Trophoblast cell (in vitro differentiated cells and primary cell): ENCODE measurements at places on chromosomes 4 and X.

DNA sequence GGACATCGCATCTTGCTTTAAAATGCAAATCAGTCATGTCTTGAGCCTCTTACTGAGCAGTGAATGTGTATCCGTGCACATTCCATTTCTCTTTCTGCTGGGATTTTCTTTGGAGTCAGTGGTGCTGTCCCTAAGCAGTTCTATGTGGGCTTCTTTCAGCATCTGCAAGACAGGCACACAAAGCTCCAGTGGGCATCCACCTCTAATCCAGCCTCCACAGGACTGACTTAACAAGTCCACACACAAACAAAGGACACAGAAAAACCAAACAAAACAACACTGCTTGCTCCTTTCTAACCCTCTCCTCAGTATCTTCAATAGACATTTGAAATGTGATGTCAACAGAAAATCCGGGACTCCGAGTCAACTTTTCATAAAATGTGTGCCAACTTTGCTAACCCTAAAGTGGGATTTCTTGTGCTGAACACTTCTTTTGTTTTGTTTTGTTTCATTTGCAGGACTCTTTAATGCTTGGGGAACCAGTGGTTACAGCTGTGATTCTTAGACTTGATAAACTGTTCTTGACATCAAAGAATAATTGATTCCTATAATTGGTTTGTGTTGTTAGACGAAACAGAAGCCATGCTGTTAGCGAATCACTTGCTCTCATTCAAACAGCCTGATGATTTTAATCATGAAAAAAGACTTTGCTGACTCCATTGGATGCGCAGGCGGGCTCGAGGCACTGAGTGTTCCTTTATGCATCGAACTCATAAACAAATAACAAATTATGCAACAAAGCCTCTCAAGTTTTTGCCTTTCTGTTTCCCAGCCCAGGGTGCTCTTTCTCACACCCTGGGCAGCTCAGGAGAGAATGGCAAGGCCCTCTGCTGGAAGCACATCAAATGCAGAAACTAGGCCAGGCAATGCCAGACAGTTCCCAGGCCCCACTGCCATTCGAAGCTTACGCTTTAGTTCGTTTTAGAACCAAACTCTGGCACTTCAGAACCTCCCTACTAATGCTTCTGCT lies 20.1 kb downstream of the ETNPPL start:
- no peak for DNase-seq

DNA sequence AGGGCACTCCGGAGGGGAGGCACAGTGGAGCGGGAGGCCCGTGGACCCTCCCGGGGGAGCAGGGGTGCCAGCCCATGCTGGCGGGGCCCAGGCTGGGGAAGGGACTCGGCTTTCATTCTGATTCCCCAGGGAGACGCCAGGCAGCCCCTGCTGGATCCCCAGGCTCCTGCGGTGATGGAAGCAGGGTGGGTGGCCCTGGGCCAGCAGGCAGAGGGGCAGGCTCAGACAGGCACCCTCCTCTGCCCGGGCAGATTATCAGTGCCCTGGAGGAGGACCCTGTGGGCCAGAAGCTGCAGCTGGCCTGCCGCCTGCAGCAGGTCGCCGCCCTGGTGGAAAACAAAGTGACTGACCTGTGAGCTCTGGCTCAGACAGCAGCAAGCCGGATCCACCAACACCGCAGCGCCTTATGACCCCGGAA lies 2.1 kb upstream of the SRPK3 start:
- no peak for DNase-seq

GRCh38 chr4:80171251-80171650 lies 26.1 kb upstream of the PRDM8 start:
- DNase-seq = no peak

GRCh38 chrX:3811331-3812311 lies 98.2 kb upstream of the PRKX start:
- DNase-seq = no peak

DNA sequence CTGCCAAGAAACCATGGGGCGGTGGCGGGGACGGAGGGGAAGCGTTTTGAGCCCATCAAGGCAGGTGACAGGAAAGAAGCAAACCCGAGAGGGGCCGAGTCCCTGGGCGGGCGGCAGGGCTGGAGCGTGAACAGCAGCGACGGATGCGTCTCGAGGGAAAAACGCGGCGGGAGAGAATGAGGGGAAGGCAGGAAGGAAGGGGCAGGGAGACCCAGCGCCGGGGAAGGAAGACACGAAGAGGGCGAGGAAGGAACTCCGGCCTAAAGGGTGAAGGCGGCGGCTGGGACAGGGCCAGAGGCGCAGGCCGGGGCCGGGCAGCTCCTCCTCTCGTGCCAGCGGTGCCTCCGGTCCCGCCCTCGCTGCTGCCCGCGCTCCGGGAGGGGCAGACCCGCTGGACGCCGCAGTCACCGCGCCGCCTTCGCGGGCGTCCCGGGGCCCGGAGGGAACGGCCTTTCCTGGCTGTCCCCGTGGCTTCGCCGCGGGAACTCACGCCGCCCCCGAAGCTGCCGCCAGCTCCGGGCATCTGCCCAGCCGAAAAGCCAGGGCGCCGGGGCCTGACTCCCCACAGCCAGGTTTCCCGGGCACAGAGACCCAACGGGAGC lies 751 bp upstream of the RGS12 start:
- DNase-seq = peak; percentile 12

DNA sequence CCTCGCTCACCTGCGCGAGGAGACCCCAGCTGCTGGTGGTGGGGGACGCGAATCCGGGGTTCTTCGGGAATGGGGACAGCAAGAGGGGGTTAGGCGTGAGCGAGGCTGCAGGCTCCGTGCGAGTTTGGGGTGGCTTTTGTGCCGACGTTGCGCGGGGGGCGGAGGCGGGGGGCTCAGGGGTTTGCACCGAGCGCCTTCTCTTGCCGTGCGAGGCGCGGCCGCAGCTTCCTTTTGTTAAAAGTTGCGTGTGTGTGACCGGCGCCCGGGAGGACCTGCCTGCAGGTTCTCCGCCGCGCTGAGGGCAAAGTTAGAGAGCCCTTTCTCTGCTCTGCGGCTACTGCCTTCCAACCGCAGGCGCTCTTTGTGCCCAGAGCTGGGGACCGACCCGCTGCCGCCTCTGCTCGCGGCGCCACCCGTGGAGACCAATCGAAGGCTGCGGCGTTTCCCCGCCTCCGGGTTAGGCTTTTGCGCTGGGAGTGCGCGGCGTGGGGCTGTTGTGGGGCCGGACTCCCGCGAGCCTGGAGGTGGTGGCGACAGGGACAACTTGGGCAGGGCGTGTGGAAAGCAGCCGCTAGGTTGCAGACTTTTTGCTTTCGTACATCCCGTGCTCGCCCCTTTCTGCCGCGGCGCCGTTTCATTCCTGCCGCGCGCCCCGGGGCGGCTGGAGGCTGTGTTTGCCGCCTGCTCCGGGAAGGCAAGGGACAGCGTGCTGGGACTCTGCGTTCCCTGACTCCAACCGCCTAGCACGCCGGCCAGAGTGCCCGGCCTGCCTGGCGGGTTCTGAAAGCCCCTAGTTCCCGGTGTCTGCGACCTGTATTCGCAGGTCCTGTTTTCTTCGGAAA lies 716 bp downstream of the KIT start:
- peak; percentile 70 for DNase-seq

GRCh38 chrX:65528293-65528692 lies 6.3 kb downstream of the LAS1L start:
- DNase-seq = no peak

DNA sequence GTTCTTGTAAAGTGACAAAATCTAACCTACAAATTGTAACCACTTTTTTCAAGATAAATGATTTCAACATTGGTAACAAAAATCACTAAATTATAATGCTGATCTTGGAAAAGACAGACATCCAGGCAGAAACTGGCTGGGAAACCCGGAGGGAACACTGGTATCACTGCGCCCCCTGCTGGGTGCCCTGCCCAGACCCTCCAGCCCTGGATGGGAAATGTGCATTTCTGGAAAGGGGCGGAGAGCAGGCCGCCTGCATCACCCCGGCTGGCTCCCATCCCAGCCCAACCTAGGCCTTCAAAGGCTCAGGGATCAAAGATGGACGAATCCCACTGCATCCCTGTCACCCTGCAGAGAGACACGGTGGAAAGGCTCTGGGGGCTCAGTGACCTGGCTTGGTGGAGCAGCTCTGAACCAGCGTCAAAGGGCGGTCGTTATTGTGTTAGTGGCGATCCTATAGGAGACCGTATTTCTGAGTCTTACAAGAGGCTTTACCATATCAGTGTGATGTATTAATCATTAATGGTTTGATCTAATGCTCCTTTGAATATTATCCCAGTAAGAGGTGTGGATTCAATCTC lies 37.3 kb downstream of the ACOX3 start:
- peak; percentile 79 for DNase-seq

- no peak for DNase-seq
Observed at GRCh38 chr4:87249332-87250019, 29.1 kb upstream of the KLHL8 start.

- DNase-seq = no peak
Observed at GRCh38 chrX:40285876-40286275, 188.1 kb upstream of the BCOR start.

- DNase-seq = peak; percentile 73
Observed at GRCh38 chr4:129344058-129344457, 248.1 kb downstream of the C4orf33 start.

- no peak for DNase-seq
Observed at GRCh38 chr4:69589884-69590283, 49.6 kb downstream of the UGT2A2 start.

DNA sequence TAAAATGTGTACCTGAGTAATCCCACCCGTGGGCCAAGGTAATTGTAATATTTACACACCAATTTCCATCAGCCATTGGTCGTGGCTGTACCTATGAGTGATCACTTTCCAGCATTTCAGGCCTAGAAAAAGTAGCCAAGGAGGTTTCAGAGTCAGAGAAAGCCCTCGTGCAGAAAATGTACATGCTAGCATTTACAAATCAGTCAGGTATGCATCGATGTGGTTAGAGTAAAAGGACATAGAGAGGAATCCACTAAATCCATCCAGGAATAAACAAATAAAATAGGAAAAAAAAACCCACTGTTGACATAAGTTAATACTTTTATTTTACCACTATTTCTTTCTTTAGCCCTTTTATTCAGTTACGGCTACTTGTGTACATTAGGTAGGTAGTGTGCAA lies 256.8 kb downstream of the TRIML1 start:
- DNase-seq = no peak

DNA sequence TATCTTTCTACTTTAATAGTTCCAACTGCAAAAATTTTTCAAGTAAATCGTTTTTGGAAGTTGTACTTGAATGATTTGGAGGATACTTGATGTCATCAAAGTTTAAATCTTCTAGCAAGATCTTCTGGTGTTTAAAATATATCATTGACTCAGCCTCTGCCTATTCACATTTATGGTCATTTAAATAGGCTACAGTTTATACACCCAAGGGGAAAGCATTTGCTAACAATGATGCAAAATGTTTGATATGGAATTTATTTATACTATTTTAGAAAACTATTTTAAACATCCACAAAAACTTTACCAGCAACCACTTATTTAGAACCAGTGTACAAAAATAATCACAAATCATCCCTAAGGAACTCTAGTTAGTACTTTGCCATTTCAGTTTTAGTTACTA lies 123.3 kb upstream of the STIM2 start:
- no peak for DNase-seq
